ENCODE measurements at places on chromosomes 1 and 21. TPM values are rescaled to one million over a fixed set of nuclear protein-coding genes. Genes with fewer than 3 reads are reported as not detected.

Gene KCNH1
- not detected for total RNA-seq

Gene SPATA17
- under 0.01 TPM for total RNA-seq

Gene IGSF5
- not detected for total RNA-seq

Gene ILDR2
- 1.5 TPM for total RNA-seq

Gene LCE1D
- not detected for total RNA-seq

Gene FAM72B
- total RNA-seq: 0.42 TPM

Gene ALG14
- total RNA-seq: 0.21 TPM

Gene ZNF281
- total RNA-seq: 67.5 TPM

Gene CCDC181
- not detected for total RNA-seq

Gene CELA2A
- not detected for total RNA-seq

Gene GUCA2A
- total RNA-seq: not detected

Gene HRNR
- under 0.01 TPM for total RNA-seq

Gene C8B
- not detected for total RNA-seq

Gene NGF
- not detected for total RNA-seq

Gene TFF1
- total RNA-seq: not detected

Gene STX12
- 45.4 TPM for total RNA-seq

Gene ZBTB8A
- 0.21 TPM for total RNA-seq

Gene SGIP1
- 0.10 TPM for total RNA-seq

Gene CFHR2
- not detected for total RNA-seq

Gene NUP210L
- under 0.01 TPM for total RNA-seq

Gene ANGPTL3
- total RNA-seq: not detected

Gene GPR37L1
- total RNA-seq: not detected

Gene LRRC7
- 1.7 TPM for total RNA-seq

Gene SPRR1B
- not detected for total RNA-seq

Gene PARS2
- 0.10 TPM for total RNA-seq

Gene TBX15
- 0.21 TPM for total RNA-seq

Gene CKS1B
- 5.9 TPM for total RNA-seq

Gene ZYG11B
- 31.1 TPM for total RNA-seq

Gene CD5L
- total RNA-seq: not detected

Gene GBP3
- total RNA-seq: 29.1 TPM

Gene TMPRSS2
- not detected for total RNA-seq

Gene UMODL1
- total RNA-seq: under 0.01 TPM

Gene AMY1A
- not detected for total RNA-seq

Gene ARTN
- not detected for total RNA-seq

Measured in mononuclear cell (primary cell).